ENCODE measurements at places on chromosomes 6 and 20.

GRCh38 chr20:1652960-1653359 is 4.6 kb downstream of the SIRPG start:
- no peak for DNase-seq

- DNase-seq, result no peak
These were observed 79.0 kb downstream of the IMPG1 start for GRCh38 chr6:75993236-75994162.

DNA sequence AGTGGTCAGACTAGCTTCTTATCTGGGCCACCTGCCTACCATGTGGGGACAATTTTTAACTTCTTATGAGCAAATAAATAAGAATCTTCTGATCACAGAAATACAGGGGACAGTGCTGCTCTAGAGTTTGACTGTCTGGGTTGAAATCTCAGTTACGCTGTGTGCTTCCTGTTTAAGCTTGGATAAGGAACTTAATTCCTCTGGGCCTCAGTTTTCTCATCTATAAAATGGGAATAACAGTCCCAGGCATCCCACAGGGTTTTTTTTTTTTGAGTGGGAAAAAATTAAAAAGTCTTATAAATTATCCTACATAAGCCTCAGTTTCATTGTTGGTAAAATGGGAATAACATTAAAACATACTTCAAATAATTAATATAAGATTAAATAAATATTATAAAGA is 340.9 kb downstream of the ESR1 start:
- DNase-seq, result no peak

DNA sequence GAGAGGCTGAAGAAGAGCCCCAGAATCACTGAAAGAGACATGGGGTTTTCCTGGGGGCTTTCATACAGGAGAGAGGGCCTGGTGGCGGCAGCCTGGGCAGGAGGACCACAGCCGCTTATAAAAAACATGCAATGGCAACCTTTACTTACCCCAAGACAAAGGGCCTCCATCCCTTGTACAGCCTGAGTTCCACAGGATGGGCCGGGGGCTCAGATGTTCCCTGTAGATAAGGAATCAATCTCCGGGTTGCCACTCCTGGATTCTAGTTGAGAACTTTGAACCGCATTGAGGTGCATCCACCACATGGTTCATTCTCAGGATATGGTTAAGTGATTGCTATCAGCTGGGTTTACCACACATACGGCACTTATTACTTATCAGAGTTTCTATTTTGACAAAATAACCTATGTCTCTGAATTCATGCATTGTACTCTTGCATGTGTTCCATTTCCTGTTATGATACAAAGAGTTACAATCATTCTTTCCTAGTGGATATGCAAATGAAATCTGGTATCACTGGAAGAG is 677.6 kb downstream of the KIF16B start:
- DNase-seq, result peak; percentile 4

DNA sequence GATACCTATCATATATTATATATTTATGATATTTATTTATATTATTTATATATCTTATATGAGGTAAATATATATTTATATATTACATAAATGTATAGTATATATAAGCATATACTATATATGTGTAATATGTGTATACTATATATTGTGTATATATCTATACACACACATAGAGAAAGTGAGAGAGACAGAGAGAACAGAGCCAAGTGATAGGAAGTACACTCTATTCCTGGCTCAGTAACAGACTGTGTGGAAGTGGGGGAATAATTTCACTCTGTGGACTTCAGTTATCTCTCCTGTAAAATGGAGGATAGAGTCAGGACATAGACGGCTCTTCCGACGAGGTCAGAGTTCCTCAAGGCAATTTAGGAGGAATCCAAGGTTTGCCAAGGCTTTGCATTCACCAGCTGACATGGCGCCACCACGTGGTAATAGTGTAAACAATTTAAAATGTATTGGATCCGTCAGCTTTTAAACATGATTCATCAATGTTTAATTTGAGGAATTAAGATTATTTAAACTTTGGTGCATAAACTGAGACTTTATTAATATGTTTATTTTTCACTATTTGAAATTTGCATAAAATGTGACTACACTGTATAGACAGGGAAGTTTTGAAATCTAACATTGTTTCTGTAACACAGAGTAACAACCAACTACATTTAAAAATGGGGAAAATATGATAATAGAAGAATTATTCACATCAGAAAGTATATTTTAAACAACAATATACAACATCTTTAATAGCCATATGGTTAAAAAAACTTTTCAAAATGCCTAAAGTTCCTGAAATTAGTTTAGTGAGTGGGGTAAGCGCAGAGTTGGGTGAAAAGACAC is 75.4 kb upstream of the TMEM244 start:
- DNase-seq, result peak; percentile 53

Data from stimulated activated CD4-positive, alpha-beta T cell treated with anti-CD3 and anti-CD28 coated beads, Interleukin-4, amount 100 ng/mL, for 24 hours (primary cell).